ENCODE measurements at places on chromosomes 5 and 9. TPM values are rescaled to one million over a fixed set of nuclear protein-coding genes. Genes with fewer than 3 reads are reported as not detected.

GRCh38 chr5:74239261-74239660 is 401.3 kb downstream of the ENC1 start:
- no peak for DNase-seq

DNA sequence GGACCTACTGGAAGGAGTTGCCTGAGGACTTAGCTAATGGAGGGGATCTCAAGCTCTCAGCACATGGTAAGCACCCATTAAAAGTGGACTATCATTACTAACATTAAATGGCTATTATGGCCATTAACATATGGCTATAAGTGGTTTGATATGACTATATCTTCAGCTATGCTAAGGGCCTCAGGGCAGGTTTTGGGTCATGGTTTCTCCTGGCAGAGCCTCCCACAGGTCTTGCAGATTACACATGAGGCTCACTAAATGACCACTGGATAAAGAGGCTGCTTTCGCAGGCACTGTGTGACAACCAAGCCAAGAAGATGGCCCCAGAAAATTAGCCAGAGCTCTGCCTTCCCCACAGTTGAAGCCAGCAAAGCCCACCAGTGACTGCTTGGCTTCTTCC is 15.4 kb downstream of the CCNJL start:
- no peak for DNase-seq

F2RL2 gene
- not detected for polyA plus RNA-seq

DNA sequence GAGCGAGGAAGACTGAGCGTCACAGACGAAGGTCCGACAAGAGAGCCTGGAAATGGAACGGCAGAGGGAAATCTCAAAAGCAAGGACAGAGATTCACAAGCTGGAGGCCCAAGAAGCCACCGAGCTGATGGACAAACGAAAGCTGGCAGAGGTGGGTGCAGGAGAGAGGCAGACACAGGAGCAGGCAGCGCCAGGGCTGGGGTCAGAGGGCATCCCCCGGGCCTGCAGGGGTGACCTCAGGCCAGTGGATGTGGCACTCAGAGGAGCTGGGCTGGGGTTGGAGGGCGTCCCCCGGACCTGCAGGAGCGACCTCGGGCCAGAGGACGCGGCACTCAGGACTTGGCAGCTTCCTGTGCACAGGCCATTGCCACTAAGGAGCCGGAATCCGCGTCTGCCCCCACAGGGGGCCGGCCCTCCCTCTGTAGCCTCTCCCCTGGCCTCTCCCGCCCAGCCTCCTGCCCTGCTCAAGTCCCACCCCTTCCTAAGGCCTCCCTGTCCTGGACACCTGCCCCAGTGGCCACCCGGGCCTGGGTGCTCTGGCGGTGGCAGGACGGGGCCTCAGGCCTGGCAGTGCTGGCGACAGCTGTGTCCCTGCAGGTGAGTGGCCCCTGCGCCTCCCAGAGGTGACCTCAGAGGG is 40.4 kb downstream of the EXD3 start:
- DNase-seq = peak; percentile 12

DNA sequence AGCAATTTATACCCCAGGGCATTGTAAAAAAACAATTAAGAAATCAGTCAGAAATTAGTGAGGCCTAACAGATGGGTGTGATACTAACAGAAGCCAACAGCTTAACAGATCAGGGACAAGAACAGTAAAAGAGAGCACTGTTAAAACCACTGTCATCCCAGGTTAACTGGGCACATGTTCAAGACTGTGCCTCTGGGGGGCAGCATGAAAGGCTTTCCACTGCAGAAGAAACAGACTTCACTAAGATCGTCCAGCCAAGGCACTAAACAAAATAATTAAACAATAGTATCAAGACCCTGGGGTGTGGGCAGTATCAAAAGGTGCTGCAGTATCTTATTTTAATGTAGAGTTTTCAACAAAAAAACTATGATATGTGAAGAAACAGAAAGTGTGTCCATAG is 43.5 kb downstream of the FBN2 start:
- no peak for DNase-seq

DNA sequence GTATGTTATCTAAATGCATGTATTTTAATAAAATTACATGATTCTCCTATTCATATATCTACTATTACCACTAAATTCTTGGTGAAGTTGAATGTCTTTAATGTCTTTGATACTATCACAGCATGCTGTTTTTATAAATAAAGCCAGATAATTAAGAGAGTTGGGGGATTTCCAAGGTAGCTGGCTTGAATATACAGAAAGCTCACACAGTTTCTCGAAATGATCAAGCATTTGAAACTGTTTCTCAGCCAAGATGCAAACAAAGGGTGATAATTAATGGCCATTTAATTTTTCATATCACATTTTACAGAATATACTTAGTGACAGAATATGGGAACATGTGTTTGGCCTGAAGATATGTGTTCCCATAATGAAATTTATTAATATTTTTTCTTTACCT is 145.6 kb upstream of the CDH12 start:
- no peak for DNase-seq

OR13J1 gene
- polyA plus RNA-seq = not detected

Measured in psoas muscle (tissue), 8 donors.